Amygdala (tissue), 56 donors: ENCODE measurements at places on chromosomes 11 and 22.

DNA sequence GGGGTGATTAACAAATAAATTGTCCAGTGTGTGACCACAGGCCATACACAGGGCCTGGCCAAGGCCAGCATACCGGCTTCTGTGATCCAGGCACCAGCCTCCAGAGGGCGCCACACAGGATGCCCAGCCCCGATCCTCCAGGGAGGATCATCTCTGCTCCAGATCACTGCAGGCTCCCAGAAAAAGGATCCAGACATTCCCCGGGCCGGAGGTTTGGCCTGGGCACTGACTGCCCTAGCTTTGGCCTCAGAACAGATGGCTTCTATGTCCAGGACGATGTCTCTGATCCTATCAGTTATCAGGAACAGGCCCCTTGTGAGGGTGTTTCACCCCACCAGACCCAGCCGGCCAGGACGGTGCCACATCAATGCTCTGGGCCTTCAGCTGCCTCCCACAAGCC is 74.5 kb upstream of the LMO1 start:
- DNase-seq, result no peak

GRCh38 chr11:72863916-72864315 is 49.7 kb downstream of the ATG16L2 start:
- DNase-seq, result no peak

DNA sequence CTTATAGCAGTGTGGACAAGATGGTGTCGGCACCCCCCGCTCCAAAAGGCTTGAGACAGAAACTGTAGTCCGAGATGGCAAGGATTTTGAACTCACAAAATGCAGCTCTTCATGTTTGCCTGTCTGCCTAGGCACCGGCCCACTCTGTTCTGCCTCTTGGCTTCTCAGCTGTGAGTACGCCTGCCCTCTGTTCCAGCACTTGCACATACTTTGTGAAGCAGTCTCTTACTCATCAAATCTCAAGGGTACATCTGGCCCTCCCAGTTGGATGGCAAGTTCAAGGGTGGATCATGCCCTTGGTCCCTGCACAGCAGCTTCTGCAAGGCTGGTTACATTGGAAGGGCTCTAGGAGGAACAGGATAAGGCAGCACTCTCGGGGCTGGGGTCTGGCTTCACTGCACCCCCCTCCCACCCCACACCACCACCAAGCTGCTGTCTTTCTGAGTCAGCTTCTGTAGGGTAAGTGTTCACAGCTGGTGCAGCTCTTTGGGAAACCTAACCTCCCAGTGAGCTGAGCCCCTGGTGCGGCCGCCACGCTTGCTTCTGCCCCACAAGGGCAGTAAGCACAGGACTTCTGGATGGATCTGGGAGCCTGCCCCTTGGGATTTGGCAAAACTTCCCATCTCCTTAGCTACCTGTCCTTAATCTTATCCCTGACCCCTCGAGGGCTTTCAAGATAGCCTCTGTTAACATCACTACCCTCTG is 37.2 kb downstream of the FAM83F start:
- DNase-seq, result no peak

GRCh38 chr11:92969634-92970347 is at the start of gene MTNR1B:
Gene MTNR1B (plus strand): TSS chr11:92969651. CDS start chr11:92969726, 75 bp downstream.
- DNase-seq, result no peak

DNA sequence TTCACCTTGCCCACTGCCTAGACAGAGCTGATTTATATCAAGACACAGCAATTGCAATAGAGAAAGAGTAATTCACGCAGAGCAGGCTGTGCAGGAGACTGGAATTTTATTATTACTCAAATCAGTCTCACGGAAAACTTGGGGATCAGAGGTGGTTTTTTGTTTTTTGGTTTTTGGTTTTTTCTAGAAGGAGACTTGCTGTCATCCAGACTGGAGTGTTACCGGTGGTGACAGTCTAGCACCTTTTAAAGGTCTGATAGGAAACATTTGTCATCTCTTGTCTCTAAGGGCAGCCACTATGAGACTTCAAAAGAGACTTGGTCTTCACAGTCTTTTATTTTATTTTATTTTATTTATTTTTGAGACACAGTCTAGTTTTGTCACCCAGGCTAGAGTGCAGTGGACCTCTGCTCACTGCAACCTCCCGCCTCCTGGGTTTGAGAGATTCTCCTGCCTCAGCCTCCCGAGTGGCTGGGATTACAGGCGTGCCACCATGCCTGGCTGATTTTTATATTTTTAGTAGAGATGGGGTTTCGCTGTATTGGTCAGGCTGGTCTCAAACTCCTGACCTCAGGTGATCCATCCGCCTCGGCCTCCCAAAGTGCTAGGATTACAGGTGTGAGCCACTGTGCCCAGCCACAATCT is 19.1 kb downstream of the APOBEC3H start:
- no peak for DNase-seq

- DNase-seq, result no peak
Observed at GRCh38 chr22:39567135-39567946, 3.2 kb upstream of the CACNA1I start.

DNA sequence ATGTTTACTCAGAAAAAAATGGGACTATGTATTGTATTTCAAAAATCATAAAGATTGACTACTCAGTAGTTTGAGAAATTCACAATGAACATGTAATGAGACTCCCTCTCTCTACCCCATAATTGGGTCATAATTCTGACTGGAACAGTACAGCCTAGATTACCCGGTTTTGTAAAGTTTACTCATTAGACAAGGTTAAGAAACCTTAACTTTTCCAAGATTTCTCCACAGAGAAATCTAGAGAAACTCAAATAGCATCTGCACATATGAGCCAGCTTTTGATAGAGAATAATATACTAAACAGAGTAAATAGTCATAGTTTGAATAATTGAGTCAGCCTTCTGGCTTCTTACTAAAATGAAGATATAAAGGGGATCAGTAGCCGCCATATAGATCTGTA is 331.1 kb upstream of the MPPED2 start:
- DNase-seq, result no peak

- no peak for DNase-seq
Observed at GRCh38 chr22:37184816-37185541, 3.1 kb downstream of the C1QTNF6 start.
